A549 treated with Hydrocortisone at 1 μM for 4 hours (cell line): ENCODE measurements at places on chromosomes 2 and 18. TPM values are rescaled to one million over a fixed set of nuclear protein-coding genes. Genes with fewer than 3 reads are reported as not detected.

The CYP27C1 gene
- total RNA-seq, result 3.2 to 4.2 TPM (median 3.7 TPM) in 5 replicates

The DPP10 gene
- not detected in 5 replicates for total RNA-seq

The FOXI3 gene
- total RNA-seq, result 0.05 to 0.09 TPM (median 0.05 TPM) in 4 of 5 replicates, not detected in the other

The BCL2 gene
- total RNA-seq, result 0.45 to 0.59 TPM (median 0.55 TPM) in 5 replicates

The ASB18 gene
- not detected in 5 replicates for total RNA-seq

The FBXO15 gene
- 0.67 to 1.1 TPM (median 0.92 TPM) in 5 replicates for total RNA-seq

The C2orf81 gene
- 3.0 to 3.5 TPM (median 3.1 TPM) in 5 replicates for total RNA-seq

The SNTG2 gene
- total RNA-seq, result not detected in 5 replicates

The MC2R gene
- not detected in 5 replicates for total RNA-seq

The CAPN14 gene
- 0.02 to 0.05 TPM (median 0.02 TPM) in 5 replicates for total RNA-seq

The NAT8 gene
- total RNA-seq, result not detected in 5 replicates

The MDH1B gene
- 1.1 to 2.1 TPM (median 1.6 TPM) in 5 replicates for total RNA-seq

The VPS4B gene
- 18.2 to 24.8 TPM (median 19.0 TPM) in 5 replicates for total RNA-seq

The MRPL30 gene
- 30.0 to 55.8 TPM (median 32.2 TPM) in 5 replicates for total RNA-seq

The INO80B gene
- total RNA-seq, result 44.8 to 56.4 TPM (median 51.5 TPM) in 5 replicates

The TMEM17 gene
- 3.6 to 5.2 TPM (median 4.8 TPM) in 5 replicates for total RNA-seq

The ALPP gene
- total RNA-seq, result 9.3 to 13.2 TPM (median 12.1 TPM) in 5 replicates

The POTEC gene
- total RNA-seq, result not detected in 5 replicates

The PTPRN gene
- 1.0 to 1.5 TPM (median 1.2 TPM) in 5 replicates for total RNA-seq

The FZD7 gene
- 5.6 to 6.5 TPM (median 6.2 TPM) in 5 replicates for total RNA-seq

The B3GNT7 gene
- 2.0 to 3.1 TPM (median 2.3 TPM) in 5 replicates for total RNA-seq

The ABI2 gene
- 42.4 to 64.2 TPM (median 59.0 TPM) in 5 replicates for total RNA-seq

The SH3YL1 gene
- total RNA-seq, result 7.9 to 11.8 TPM (median 9.0 TPM) in 5 replicates

The ACADL gene
- total RNA-seq, result 0.08 to 0.15 TPM (median 0.14 TPM) in 5 replicates

The PIGN gene
- 7.6 to 11.1 TPM (median 10.2 TPM) in 5 replicates for total RNA-seq
